ENCODE measurements at places on chromosomes 3 and 15.

DNA sequence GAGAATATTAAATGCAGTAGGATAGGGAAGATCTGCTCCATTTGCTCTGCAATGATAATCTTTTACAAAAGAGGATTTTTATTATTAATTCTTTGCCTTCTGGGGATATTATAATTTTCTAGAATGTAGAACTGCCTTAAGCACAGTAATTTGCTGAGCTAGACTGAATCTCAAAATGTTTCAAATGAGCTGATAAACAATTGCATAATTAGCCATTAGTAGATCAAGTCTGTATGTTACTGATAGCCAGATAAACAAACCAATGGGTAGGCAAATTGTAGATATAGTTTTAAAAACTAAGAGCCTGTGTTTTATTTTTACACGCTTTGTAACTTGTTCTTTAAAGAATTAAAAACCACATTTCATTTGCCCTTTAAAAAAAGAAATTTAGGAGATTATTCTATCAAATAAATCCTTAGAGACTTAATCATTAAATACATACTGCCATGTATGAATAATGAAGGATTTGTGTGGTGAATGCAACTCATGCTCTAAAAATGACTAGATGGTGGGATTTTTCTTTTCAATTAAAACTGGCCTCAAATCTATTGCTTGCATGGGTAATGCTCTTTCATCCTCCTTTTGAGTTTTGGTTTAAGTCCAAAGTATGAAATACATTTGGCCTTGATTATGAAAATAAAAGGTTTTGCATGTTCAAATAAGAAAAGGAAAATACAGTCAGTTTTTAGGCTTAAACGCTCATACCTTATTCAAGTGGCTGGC, 32.6 kb upstream of the NANOGP8 start:
- DNase-seq, result no peak

DNA sequence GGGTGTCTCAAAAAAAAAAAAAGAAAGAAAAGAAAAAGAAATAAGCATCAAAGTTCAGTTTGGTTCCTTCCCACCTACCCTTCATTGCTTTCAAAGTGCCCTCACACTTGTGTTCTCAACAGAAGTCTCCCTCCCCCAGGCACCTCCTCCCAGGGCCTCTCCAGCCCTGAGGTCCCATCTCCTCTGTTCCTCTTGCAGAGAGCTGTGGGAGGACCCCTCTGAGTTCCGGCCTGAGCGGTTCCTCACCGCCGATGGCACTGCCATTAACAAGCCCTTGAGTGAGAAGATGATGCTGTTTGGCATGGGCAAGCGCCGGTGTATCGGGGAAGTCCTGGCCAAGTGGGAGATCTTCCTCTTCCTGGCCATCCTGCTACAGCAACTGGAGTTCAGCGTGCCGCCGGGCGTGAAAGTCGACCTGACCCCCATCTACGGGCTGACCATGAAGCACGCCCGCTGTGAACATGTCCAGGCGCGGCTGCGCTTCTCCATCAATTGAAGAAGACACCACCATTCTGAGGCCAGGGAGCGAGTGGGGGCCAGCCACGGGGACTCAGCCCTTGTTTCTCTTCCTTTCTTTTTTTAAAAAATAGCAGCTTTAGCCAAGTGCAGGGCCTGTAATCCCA, 6.1 kb downstream of the CYP1A2 start:
- no peak for DNase-seq

- no peak for DNase-seq
These were observed 849 bp downstream of the TRAK1 start for GRCh38 chr3:42092006-42092405.

DNA sequence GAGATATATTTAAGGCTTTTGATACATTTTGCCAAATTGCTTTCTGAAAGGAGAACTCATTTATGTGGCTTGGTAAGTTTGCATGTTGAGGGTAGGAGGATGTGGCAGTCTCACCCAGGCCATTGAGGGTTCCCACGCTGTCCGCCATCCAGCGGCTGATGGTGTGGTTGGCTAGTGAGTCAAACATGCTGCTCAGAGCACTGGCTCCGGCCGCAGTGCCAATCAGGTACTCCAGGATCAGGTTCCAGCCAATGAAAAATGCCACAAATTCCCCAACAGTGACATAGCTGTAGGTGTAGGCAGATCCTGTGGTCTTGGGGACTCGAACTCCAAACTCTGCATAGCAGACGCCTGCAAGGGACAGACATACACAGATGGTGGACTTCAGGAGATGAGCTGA, 82.3 kb downstream of the CLDN11 start:
- DNase-seq, result no peak

- DNase-seq, result no peak
These were observed 36.3 kb downstream of the APBA2 start for GRCh38 chr15:28921919-28922706.

DNA sequence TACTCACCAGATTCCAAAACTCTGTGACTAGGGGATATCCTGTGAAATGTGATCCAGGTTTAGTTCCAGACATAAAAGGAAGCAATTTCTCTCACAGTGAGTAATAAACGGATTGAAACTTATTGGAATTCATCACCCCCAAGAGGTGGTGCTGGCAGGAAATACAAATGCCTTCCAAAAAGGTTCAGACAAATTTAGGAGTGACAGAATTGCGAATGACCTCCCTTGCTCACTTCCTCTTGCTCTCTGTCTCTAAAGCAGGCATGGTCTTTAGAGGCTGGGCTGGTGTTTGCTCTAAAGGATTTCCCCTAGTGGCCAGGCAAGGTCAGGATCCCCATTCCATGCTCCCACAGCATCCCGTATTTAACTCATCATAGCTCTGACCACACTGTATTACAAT, 449.4 kb upstream of the PPP2R3A start:
- no peak for DNase-seq

DNA sequence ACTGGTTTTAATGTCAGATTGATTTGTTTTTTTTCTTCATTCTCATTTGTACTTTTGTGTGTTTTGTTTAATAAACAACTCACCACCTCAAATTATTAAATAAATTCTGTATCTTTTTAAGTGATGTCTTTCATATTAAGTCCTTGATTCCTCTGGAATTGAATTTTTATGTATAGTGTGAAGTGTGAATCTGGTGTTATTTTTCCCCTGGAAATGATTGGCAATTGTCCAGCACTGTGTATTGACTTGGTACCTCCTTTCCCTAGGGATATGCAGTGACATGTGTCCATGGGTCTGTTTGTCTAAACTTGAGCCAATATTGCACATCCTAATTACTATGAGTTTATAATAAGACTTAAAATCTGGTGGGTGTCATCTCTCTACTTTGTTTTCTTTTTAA, 2.1 kb downstream of the RNU5B-1 start:
- DNase-seq, result no peak

- DNase-seq, result no peak
These were observed 20.2 kb downstream of the CCR1 start for GRCh38 chr3:46187876-46188275.

GRCh38 chr3:130048726-130049125, 32.9 kb upstream of the ALG1L2 start:
- DNase-seq, result no peak

DNA sequence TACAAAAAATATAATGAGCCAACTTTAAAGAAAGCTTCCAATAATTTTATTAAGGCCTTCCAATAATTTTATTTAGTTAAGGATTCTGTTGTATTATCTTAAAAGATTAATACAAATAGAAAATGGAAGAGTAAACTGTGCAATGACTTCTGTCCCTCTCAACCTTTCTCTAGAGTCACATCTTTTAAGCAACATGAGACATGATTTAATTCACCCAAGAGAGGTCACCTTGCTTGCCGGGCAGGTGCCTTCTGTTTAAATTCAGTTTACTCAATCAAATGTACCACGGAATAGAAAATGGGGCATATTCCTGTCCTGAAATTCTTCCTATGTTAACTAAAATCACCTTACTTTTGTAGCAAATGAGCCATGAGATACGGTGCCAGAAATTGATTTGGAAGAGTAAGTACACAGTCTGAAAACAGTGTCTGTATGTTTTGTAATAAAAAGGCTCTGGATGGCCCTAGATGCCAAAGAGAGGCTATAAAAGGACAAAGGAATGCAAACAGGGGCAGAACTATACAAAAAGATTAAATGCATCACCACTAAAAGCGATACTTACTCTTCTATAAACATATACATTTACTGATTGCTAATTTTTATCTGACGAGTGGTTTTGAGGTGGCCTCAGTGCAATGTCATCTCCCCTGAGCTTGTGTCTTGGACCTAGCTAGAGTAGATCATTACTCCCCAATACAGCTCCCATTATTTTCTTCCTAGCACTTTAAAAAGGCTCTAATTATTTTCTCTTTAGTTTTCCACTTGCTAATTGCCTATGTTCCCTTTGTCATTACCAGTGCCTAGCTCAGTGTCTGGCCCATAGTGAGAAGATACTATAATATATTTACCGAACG, 134.0 kb downstream of the FHIT start:
- no peak for DNase-seq

DNA sequence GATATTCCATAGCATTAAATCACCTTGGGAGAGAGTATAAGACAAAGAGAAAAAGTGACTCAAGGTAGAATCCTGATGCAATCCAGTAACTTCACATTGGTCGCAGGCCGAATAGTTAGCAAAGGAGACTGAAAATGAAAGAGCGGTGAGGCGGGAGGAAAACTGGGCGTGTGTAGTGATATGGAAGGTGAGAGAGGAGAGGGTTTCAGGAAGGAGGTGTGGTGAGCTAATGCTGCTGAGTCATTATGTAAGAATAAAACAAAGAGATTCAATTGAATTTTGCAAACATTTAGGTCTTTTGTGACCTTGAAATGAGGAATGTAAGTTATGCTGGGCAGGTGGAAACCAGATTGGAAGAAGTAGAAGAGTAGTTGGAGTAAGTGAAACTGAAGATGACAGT, 235.3 kb downstream of the C3orf38 start:
- DNase-seq, result no peak

- DNase-seq, result no peak
These were observed 181.8 kb downstream of the PDCD6IP start for GRCh38 chr3:33980252-33980651.

- no peak for DNase-seq
These were observed 177.7 kb upstream of the MCTP2 start for GRCh38 chr15:94053626-94054025.

- no peak for DNase-seq
These were observed 883 bp downstream of the RTP4 start for GRCh38 chr3:187369089-187369447.

DNA sequence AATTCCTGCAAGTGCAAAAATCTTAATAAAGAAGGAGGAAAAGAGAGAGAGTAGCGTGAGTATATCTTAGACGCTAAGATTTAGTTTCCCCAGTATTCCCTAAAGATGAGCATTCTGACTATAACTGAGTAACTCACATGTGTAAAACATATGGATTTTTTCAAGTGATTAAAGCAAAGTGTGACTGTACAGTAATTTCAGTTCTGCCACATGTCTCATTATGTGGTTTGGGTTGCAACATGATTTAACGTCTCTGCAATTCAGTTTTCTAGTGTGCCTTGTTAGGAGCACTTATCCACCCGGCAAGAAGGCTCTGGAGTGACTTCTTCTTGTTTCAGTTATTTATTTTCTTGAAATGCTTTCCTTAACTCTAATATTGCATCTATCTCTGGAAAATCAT, 514.1 kb downstream of the ROBO1 start:
- no peak for DNase-seq

Measured in activated gamma-delta T cell treated with anti-CD3 and anti-CD28 coated beads, Interleukin-2, amount 50 U/mL, for 16 hours (primary cell).